ENCODE measurements at places on chromosomes 3 and 15.

- no peak for DNase-seq
Observed at GRCh38 chr3:108891833-108892232, 61.8 kb downstream of the GUCA1C start.

DNA sequence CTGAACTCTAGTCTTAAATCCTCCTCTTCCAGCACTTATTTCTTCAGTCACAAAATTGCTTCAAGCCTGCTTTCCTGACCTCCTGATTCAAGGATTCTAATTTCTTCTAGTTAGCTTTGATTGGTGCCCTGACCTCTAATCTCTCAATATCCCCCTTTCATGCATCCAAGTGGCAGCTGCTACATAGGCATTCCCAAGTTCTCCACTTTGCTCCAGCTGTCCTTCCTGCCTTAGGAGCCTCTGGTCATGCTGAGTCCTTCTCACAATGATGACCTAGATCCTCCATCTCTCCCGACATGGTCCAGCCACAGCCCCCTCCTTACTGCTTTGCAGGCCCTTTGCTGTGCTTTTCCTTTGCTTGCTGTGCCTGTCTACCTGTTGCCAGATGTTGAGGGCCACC, 347.8 kb upstream of the C2CD4B start:
- no peak for DNase-seq

GRCh38 chr3:47419083-47420043, 38.5 kb downstream of the PTPN23 start:
- no peak for DNase-seq

DNA sequence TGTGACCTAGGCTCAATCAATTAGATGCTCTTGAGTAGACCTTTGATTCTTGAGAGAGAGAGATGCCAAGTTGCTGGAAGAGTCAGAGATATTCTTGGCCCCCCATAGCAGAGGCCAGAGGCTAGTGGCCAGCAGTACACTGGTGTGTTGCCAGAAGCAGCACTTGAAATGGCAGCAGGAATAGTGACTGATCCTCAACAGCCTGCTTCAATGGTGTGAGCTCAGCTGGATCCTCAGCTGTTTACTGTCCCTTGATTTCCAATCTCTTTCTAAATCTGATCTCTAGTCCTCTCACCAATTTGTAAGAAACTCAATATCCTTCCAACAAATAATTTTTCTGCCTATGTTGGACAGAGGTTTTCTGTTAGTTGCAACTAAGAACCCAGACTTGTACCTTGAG, 170.3 kb upstream of the CCDC54 start:
- no peak for DNase-seq

GRCh38 chr3:119794971-119795612, 13.2 kb downstream of the NR1I2 start:
- DNase-seq = no peak

DNA sequence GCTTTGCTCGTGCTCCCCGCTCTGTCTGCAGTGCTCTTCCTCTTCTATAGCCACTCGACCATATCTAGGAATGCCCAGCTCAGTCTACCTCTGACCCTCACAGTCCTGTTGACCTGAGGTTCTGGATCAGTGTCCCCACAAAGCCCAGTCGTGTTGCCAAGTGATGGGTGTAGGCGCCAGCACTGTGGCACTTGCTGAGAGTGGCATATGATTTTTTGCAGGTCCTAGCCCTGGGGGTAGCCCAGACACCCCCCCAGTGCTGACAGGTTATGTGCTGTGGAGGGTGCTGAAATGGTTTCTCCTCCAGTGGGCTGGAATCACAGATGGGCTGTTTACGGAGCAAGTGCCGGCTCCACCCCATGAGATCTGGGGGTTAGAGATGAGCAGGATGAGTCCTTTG, 32.5 kb downstream of the ACAD9 start:
- no peak for DNase-seq

DNA sequence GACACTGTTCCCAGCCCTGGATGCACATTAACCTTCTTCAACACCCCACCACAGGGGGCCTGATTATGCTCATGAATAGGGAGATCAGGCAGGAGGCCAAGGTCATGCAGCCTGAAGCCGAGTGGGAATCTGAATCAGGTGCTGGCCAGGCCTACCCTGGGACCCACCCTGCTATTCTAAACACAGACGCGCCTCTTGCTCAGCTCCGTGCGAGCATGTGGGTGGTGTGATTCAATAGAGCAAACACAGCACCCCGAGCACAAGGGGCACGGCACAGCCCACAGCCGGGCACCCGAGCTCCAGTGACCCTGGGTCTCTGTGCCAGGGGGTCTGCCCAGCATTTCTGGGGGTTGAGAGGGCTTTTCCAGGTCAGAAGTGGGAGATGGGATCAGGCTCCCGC, 24.6 kb upstream of the GRIP2 start:
- no peak for DNase-seq

DNA sequence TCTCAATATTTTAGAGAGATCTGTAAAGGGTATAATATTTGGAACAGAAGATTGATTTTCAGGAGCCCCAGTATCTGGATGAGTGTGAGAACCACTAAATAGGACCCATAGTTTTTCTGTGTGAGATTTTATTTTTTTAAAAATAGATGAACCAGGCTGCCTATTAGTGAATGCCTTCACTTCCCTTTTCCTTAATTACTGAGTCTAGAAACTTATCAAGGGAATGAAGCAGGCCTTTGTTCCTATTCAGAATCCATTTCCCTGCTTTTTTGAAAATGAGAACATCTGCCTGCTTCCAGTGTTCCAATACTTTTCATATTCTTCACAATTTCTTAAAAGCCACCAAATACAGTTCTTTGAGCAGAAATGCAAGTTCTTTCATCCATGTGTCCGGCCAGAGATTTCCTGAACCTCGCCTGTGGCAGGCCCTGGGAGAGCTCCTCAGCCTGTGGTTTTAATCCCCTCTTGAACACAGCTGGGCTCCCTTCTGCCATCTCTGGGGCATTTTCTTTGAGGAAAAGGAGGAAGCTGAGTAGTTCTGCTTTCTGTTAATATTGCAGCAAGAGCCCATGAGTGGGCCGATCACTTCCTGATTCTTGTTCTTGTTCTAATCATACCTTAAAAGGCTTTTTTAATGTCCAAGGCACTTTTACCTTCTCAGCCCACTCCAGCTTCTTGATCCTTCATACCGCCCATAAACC, 4.7 kb downstream of the EHD4 start:
- peak; percentile 20 for DNase-seq

GRCh38 chr3:15385901-15386653, 41.3 kb downstream of the METTL6 start:
- DNase-seq = no peak

GRCh38 chr3:140610544-140610943, 67.3 kb upstream of the TRIM42 start:
- no peak for DNase-seq

- DNase-seq = no peak
Observed at GRCh38 chr3:166634091-166634746, 745.9 kb downstream of the ZBBX start.

GRCh38 chr15:59553879-59554735, 57.5 kb upstream of the GCNT3 start:
- DNase-seq = no peak

GRCh38 chr3:55292360-55292759, 194.7 kb downstream of the WNT5A start:
- no peak for DNase-seq

GRCh38 chr3:44000586-44000985, 241.1 kb upstream of the TOPAZ1 start:
- no peak for DNase-seq

- no peak for DNase-seq
Observed at GRCh38 chr15:77654975-77655374, 22.3 kb upstream of the LINGO1 start.

- no peak for DNase-seq
Observed at GRCh38 chr3:123140550-123140949, 61.2 kb upstream of the SEC22A start.

DNA sequence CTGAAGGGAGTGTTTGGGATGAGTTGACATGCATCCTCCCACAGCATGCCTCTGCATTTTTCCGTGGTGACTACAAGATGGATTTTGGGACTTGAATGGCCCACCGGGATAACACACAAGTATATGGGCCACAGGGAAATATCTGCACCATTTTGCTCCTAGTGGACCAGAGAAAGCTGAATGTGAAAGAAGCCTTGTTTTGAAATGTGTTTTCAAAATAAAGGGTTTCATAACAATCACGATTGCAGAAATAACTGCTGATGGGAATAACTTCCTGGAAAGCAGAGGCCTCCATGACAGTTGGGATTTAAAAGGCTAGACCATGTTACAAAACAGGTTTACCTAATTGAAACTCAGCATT, 77.5 kb upstream of the PRR23C start:
- DNase-seq = no peak
